ENCODE measurements at places on chromosomes 4 and X. TPM values are rescaled to one million over a fixed set of nuclear protein-coding genes. Genes with fewer than 3 reads are reported as not detected.

- DNase-seq: no peak
Measured at GRCh38 chr4:74330295-74330750, 22.1 kb downstream of the EPGN start.

GRCh38 chr4:123770884-123771283 lies 374.3 kb downstream of the SPRY1 start:
- DNase-seq: no peak

DNA sequence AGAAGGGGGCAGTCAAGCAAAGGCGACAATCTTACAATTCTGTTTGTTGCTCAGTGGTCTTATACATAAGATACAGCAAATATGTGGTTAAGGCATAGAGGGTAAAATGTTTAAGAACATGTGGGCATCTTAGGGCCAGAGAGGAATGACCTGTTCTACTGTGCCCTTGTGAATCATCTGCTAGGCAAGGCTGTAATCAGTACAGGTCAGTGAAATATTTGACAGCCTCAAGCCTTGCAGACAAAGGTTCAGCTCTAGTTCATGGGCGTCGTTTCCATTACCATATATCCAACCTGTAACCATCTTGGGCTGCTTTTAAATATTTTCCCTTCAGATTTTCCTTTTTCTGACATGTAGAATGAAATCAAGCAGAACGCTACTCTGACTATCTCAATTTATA lies 37.3 kb downstream of the AGA start:
- no peak for DNase-seq

GRCh38 chr4:40840255-40840984 lies 90.7 kb downstream of the NSUN7 start:
- DNase-seq: no peak

GRCh38 chr4:144547678-144548298 lies 98.2 kb upstream of the HHIP start:
- no peak for DNase-seq

DNA sequence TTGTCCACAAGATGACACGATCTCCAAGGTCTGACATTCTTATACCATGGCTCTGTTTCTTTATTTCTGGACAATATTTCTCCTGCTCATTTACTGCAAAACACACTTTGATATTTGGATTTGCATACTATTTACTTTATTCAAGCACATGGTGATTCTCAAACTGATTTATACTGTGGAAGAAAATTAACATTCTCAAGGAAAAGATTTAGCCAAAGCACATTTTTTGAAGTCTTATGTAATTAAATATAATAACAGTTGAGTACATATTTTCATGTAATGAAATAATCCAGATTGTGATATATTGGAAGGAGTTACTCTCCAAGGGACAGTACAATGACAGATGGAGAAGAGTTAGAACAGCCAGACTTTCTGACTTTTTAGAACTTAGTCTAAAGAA lies 155.8 kb upstream of the CT83 start:
- no peak for DNase-seq

DNA sequence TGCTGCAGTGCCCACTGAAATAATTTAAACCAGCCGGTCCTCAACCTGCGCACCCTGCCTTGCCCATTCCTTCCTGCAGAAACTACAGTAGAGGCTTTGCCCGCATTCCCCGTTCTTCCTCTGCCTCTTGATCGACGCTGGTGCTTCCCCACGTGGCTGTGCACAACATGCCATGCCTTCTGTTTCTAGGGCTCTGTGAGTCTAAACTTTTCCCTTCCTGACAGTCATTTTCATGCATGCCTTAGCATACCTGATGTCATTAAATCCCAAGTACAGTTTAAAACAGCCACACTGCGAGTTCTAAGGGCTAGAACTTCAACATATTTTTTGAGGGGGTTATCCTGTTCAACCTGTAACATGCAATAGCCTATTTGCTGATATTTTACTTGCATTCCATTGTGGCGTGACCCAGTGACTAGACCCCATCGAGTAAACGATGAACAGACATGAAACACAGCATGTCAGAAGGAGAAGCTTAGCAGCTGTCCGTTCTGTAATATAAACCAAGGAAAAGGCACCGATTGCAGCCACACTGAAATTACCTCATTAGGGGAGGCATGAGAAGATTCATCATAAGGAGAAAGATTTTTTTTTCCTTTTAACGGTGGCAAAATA lies 232.5 kb downstream of the ARHGAP10 start:
- DNase-seq: no peak

- DNase-seq: no peak
Measured at GRCh38 chrX:17654116-17654515, 83.2 kb upstream of the SCML1 start.

DNA sequence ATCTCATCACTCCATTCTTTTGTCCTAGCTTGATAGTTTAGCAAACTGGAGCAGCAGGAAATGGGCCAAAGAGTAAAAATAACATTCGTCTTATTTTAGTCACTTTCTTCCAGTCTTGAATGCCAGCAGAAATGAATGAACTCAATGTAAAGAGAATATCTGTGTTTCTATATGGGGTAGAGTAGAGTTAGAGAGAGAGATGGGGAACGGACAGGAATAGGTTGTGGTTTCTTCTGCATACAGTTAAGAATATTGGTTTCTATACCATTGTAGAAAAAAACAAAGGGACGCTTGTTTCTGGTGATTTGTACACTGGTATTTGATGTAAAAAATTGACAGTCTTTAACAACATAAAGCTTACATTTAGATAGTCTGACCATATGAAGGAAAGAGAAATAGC lies 8.9 kb downstream of the GPR174 start:
- DNase-seq: no peak

DNA sequence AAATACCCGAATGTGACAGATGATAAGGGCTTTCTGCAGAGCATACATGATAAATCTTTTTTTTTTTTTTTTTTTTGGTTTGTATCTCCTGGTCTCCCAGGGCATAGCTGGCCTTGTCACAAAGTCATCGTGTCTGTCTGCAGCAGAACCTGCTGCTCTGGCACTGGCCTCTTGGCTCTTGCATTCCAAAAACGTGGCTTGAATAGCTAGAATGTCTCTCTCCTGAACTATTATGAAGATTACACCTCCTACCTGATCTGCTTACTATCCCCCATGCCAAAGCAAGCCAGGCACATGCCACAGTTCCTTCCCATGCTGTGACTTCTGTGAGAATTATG lies 50.4 kb upstream of the SCRG1 start:
- no peak for DNase-seq

- no peak for DNase-seq
Measured at GRCh38 chr4:8583655-8584025, 3.4 kb downstream of the GPR78 start.

GRCh38 chr4:74840936-74841509 lies 46.7 kb upstream of the BTC start:
- no peak for DNase-seq

DNA sequence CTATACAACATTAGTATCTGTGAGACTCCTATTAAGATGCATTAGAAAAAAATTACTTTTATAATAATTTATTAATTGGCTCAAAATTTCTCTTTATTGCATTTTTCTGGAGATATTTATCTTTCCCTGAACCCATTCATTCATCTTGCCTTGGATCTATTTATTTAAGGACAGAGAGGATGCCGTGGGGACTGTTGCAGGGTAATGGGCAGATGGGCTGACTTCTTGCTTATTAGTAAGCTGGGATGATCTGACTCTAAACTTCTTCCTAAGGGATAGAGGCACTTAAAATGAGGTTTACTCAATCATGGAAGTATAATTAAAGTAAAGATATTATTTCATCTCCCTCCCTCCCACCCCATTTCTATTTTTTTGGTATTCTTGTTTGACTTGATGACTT lies 18.2 kb upstream of the ANK2 start:
- no peak for DNase-seq

GRCh38 chr4:52107745-52108144 lies 56.6 kb downstream of the SPATA18 start:
- no peak for DNase-seq

- DNase-seq: no peak
Measured at GRCh38 chr4:13553081-13553480, 8.8 kb upstream of the NKX3-2 start.

DNA sequence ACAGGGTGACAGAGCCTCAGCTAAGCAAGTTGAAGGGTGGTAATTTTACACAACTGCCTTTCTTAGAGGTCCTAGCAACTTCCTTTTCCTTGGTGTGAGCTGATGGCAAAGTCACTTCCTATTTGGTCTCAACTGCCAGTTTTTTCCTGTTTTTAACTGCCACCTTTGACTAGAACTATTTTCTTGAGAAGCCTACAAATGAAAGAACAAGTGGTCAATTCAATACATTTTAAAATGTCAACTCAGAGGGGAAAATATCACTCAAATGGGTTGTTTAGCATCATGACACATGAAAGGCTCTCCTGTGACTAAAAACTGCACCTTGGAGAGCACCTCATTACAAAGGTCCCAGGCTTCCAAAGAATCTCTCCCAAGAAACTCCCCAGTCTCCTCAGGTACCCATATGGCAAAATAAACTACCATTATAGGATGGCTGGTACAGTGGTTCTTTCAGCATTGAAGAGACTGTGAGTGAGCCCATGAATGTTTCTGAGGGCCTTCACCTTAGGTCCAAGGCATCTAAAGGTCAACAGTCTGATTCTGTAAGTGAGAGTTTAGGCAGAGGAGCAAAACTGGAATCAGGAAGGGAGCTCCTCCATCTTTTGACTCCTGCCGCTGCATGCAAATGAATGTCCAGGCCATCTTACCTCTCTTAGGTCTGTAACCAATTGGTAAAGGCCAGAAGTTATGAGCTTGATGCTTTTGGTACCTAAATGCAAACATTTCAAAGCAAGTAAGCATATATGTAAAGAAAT lies 5.5 kb upstream of the STK26 start:
- no peak for DNase-seq

DNA sequence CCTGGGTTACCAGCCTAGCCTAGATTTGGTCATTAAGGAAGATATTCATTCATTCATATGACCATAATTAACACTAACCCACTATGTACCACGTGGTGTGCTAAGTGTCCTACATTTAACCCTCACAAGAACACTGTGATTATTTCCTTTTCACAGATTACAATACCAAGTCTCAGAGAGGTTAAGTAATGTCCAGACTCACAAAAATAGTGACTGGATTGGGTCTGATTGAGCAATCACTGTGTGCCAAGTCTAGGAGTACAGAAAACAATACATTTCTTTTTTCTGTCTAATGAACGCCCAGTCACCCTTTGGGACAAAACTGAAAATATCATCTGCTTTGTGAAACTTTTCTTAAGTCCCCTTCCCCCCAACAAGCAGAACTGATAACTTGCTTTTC lies 7.6 kb upstream of the DLG3 start:
- DNase-seq: no peak

The DUSP21 gene
- not detected for total RNA-seq

The NHSL2 gene
- total RNA-seq: 1.6 TPM

The VSIG4 gene
- 0.54 TPM for total RNA-seq

The AFM gene
- total RNA-seq: not detected

The PNMA3 gene
- total RNA-seq: 1.7 TPM

The PLS3 gene
- total RNA-seq: 79.6 TPM

The TMEM129 gene
- 66.1 TPM for total RNA-seq

The CCNA2 gene
- 7.2 TPM for total RNA-seq

The SMIM31 gene
- total RNA-seq: not detected

The ADAMTS3 gene
- 3.5 TPM for total RNA-seq

Data from kidney epithelial cell (primary cell).